NB4 (cell line): ENCODE measurements at places on chromosomes 4 and X.

DNA sequence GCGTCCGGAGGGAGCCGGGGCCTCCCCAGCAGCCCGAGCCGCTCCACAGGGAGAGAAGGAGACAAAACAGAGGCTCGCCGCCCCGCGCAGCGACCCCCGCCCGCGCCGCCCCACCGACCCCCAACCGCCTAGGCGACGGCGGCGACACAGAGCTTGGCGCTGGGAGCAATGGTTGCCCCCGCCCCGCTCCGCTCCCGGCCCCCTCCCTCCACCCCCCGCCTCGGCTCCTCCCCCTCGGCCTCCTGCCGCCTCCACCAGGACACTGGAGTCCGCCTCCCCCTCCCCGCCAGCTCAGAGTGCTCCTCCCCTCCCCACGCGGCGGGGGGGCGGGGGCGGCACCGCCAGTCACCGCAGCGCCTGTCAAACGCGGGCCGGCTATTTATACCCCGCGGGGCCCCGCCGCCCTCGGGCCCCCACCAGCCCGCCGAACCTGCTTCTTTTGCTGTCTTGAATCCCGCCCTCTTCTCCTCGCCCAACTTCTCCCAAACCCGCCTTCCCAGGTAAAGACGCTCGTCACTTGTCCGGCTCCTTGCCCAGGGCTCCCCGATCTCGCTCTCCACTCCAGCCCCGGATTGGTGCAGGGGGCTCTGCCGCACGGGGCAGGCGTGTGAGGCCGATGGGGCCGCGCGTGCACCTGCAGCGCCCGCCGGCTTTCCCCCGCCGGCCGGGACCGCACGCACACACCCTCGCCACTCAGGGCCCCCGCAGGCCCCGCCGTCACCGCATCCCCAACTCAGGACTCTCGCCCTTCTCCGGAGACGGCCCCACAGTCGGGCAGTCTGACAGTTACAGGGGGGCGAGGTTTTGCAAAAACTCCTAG is at the start of gene ELF2:
ELF2 (minus strand) TSS at position 170 of the 820 bp plus-strand sequence. CDS start 39,517 bp downstream, outside the sequence.
- peak; percentile 96 for DNase-seq

- no peak for DNase-seq
Measured at GRCh38 chr4:25448379-25449109, 71.5 kb downstream of the ANAPC4 start.

DNA sequence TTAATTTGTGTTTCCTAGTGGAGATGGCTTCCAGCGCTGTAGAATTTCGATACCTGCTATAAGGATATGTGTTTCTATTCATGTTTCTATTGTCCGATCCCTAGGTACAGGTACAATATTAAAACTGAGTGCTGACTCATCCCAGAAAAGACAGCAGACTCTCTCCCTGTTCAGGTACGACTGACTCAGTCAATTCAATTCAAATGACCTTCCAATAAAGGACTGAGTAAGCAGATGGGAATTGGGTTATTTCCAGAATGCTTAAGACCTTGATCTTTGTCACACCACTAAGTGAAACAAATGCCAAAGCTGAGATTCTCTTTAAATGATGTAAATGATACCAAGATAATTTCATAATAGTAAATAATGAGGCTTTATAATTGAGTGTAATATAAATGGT is 1596.9 kb downstream of the RPA4 start:
- no peak for DNase-seq

DNA sequence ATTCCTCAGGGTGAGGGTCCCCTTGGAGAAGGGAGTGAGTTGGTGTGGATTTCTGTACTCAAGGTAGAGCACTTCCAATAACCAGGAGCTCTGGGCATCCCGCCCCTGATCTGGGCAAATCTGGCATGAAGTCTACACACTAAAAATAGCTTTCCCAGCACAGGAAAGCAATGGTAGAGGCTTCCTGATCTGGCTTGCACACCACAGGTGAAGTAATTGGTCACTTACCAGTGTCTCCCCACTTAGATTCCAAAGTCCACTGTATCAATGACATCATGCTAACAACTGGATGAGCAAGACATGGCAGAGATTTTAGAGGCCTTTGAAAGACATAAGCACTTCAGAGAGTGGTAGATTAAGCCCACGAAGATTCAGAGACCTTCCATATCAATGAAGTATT is 17.8 kb upstream of the IDS start:
- no peak for DNase-seq

DNA sequence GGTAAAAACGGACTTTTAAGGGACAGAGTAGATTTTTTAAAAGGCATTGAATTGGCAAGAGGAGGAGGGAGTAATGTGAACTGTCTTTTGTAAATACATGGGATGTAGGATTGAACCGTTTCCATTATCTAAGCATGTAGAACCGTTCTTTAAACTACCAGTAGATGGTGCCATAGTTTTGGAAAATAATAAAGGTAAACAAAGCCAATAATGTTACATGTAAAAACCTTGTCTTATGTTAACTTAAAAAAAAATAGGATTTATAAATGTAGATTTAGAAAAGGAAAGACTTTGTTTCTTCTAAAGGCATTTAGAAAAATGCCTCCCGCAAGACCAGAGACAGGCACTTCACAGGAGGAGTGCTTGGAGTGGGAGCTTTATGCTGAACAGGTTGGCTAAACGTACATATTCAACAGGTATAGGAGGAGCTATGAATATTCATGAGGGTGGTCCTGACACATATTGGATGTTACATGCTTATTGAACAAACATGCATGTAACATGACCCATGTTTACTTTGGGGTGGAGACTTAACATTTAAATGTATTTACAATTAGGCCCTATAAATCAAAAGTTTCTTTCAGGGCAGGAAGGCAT is 45.5 kb upstream of the FAM241A start:
- peak; percentile 65 for DNase-seq

- no peak for DNase-seq
Measured at GRCh38 chrX:107565015-107565414, 63.3 kb upstream of the PRPS1 start.

DNA sequence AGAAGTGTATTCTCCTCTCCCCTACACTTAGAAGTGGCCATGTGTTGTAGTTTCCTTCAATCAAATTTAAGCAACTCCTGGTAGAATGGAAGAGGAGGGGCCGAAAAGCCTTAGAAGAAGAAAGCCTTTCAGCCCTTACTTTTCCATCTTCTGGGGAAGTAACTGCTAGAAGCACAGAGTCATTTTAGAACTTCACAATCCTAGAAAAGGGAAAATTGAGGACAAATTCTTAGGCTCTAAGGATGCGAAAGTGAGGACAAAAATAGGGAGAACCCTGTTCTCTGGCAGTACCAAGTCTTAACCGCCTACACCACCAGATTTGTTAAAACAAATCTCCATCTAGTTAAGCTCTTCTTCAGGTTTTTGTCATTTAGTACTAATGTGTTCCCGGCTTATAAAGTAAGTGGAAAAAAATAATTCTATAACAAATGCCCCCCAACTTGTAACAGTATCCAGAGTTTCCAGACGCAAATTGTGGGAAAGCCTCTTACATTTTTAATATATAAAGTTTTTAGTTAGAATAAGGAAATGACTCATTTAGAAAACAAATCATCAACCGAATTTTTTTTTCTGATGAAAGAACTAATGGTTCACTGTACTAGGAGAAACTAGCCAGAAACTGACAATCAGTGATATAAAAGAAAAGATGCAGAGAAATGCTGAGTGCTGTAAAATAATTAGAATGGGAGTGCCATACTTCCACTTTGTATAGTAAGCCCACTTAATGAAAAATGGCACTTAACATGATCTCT is 76.0 kb downstream of the ARAP2 start:
- DNase-seq: no peak

- DNase-seq: no peak
Measured at GRCh38 chrX:129954804-129955203, 27.6 kb upstream of the BCORL1 start.

GRCh38 chr4:88731381-88731780 is 33.8 kb upstream of the NAP1L5 start:
- no peak for DNase-seq

GRCh38 chr4:20698382-20698781 is 1.9 kb upstream of the PACRGL start:
- peak; percentile 83 for DNase-seq

DNA sequence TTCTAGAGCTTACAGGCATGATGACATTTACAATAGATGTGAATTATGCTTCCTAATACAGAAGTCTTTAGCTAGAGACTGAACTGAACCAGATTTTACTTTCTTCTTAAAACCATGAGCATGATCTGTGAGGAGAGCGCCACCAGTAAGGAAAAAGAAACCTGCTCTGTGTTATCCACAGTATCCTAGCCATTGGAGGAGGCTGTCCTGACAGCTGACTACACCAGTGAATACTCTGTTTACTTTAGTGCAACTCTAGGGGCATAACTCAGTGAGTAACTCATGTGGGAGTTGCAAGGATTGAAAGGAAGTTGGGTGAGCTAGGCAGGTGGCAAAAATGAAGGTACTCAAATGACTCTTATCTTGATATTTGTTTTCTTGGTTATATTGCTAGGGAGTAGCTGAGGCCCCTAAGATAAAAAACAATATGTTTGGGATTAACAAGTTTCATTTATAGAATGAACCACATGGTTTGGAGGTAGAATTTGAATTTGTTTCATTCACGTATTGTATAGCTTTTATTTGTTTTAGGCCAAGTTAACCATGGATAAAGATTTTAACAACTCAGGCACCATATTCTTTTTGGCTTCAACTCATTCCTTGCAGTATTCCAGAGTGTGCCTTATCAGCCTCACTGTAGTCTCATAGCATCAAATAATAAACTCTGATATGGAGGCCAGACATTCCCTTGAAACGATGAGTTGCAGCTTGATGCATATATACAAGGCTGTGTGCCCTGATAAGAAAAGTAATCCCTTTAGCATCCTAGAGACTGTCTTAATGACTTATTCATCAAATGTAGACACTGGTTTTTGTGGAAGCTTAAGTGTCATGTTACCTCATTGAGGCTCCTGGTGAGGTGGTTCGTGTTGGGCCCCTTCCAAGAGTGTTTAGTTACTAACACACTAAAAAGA is 2.5 kb downstream of the BMP3 start:
- DNase-seq: no peak

DNA sequence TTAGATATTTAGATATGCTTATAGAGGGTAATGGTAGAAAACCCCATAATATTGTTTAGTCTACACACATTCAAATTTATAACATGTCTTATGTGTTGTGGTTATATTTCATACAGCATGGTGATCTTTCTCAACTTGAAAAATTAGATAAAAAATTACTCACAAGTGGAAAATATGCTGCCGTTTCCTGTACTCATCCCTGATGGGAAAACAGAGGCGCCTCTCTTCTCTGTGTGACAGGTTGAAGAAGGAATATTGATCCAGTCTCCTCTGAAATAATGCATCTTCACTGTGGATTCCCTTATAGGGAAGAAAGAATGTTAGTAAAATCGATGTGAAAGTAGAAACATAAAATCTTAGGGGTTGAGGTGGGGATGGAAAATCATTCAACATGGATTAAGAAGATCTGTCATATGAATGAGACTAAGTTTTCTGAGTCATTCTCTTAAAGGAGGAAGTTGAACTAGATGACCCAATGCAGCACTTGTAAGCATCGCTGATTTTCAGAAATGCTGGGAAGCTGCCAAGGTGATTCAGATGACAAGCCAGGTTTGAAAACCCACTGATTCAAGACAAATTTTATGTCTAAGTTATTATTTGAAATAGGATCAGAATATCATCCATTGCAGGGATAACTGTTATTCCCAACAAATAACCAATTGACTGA is 70.7 kb downstream of the ANKRD50 start:
- DNase-seq: peak; percentile 34

DNA sequence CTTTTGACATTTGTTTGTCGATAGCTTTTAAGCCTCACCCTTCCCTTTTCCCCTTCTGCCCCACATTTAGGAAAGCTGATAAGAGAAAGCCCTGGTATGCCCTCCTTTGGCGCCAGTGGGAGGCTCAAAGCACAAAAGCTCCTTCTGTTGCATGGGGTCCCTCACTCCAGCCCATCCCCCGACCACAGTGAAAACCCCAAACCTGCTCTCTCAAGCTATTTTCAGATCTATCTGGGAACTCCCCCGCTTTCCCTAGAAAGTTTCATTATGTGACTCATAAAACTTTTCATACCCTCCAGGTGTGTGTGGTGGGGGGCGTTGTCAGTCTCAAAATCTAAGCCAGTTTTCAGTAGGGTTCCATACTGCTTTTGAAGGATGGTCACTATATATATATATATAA is 259.0 kb upstream of the PCDH7 start:
- no peak for DNase-seq

DNA sequence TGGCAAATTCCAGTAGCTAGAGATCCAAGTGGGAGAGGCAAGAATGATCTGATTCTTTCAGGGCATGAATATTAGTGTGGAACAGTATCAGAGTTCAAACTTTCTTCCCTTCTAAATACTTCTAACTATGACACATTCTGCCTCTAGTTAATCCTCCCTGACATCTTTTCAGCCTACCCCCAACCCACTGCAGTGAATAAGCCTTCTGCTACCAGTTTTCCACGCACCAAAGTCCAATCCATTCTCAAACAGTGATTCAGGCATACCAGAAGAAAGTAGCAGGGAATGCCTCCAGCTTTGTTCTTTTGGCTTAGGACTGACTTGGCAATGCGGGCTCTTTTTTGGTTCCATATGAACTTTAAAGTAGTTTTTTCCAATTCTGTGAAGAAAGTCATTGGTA is 155.4 kb upstream of the FTHL17 start:
- DNase-seq: no peak

- DNase-seq: no peak
Measured at GRCh38 chr4:75727073-75727472, 2.7 kb downstream of the USO1 start.

DNA sequence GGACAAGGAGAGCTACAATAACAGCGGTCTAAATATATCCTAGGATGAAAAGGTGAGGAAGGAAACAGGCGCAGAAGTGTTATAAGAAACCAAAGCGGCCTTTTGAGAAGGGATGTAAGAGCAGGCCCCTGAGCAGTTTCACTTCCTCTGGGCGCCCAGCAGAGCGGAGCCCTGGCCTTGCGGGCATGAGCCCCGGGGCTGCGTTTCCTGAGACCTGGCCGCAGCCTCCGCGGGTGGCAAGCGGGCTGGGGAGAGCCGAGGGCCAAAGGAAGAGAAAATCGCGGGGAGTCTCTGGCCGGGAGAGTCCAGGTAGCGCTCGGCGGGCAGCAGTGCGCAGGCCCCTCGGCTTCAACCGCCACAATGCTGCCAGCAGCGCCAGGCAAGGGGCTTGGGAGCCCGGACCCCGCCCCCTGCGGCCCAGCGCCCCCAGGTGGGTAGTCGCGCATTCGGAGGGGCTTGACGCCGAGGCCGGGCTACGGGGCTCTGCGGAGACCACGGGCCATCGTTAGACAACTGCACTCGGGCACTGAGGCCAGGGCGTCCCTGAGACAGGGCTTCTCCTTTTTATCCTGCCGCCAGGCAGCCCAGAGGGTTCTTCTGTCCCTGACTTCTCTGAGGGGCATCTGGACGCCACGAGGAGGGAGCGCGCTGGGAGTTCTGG is at the start of gene BANK1:
BANK1 (plus strand) TSS at position 210 of the 661 bp plus-strand sequence; CDS start at position 361, 151 bp downstream.
- DNase-seq: peak; percentile 89

DNA sequence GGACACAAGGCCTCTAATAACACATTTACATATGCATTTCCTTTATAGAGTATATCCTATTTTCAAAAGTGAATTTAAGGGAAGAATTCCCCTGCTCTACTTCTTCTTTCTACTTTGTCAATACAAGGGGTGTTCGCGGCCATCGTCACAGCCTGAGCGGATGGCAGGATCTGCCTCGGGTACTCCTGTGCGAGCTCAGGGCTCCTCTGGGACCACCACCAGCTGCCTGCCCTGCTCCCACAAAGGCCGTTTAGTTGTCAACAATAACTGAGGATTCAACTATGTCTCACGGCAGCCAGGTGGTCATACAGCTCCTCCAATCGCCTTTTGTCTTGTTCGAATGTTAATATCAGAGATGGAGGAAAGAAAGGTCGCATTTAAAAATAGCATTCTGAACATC is 228.2 kb upstream of the TENM3 start:
- DNase-seq: no peak
